ENCODE measurements at places on chromosomes 3 and 15.
A peak's percentile ranks its signal among the peaks of the same experiment; 100 is the strongest.

DNA sequence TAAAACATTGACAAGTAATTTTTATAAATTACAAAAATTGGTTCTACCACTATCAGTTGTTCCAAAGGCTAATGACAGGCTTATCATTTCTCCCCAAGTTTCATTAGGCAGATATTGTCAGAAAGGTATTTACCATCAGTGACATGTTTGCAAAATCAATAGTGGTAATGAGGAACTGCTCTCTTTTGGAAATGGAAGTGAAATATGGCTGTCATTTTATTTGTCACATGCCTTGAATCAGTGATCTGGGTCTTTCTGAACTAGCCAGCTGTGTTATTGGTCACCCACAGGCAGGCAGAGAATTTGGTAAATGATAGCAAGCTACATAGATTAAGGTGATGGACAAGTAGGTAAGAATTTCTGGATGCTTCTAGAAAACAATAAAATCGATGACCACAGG lies 268.0 kb upstream of the ARHGEF26 start:
- DNase-seq = no peak

GRCh38 chr15:53985562-53985961 lies 7.3 kb downstream of the UNC13C start:
- no peak for DNase-seq

DNA sequence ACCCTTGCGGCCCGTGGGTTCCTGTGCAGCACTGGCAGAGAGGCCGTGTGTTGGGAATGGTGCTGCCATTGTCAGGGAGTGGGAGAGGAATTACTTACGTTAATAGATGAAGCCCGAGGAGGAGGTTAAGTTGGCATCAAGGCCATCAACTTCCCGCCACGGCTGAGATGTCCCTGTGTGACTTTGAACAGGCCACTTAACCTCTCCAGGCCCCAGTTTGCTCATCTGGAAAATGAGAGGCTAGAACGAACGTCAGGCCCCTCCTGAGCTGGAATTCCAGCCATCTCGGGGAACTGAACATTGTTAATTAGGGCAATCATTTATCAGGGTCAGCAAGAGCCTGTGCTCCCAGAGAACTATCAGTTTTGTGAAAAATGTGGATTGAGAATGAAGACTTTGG lies 91.4 kb upstream of the MYZAP start:
- DNase-seq = no peak

- DNase-seq = peak; percentile 81
These were observed 1015.9 kb downstream of the OTOL1 start for GRCh38 chr3:162512488-162512887.

DNA sequence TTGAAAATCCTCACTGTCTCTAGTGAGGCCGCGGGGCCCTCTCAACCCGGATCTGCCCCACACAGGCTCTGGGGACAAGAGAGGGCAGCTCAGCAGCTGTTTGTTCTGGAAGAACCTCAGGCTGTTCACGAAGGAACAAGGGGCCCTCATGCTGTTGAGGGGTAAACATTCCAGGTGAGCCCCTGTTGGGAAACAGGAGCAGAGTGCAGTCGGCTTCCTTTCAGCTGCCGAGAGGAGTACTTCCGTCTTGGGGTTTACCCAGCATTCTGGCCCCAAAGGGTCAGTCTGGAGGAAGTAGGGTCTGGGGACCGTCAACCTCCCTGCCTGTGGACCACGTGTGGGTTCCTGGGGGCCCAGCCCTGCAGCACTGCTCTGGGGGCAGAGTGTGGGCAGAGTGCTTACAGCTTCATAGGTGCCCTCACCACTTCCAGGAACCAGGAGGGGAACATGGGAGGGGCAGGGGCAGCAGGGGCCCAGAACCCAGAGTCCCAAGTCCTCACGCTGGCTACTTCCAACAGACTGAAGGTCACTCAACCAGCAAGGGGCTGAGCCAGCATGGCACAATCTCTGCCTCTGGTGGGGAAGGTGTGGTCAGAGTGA lies 49.2 kb upstream of the CTSH start:
- no peak for DNase-seq

DNA sequence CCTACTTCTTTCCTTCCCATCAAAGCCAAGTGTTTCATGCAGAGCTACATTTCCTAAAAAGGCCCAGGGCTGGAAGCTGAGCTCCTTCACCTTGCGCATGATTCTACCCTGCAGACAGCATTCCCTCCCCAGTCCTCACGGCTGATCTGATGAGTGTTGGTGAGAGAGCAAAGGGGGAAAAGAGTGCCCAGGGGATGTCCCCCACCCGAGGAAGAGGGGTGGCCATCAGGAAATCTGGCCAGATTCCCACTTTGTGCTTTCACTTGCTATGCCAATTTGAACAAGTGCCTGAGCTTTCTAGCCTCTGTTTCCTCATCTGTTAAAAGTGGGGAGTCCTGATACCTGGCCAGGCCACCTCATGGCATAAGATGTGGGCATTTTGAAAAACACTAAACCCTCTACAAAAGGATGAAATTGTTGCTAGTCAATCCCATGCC lies 231.0 kb upstream of the TLE3 start:
- DNase-seq = no peak

GRCh38 chr3:130014526-130014925 lies 40.0 kb downstream of the TRH start:
- no peak for DNase-seq

DNA sequence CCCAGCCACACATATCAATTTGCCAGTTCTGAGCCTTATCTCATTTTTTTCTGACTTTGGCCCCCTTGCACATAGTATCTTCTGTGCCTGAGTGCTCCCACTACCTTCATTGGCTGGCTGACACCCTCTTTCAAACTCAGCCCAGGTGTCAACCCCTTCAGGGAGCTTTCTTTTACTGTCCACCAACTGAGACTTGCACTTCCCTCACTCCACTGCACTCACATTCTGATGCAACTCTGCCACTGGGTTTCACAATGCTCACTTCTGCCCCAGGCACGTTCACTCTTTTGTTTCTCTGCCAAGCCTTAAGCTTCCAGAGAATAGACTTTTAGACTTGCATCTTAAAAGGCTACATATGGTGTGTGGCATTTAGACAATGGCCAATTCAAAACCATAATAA lies 101.5 kb upstream of the CBLB start:
- DNase-seq = no peak

- DNase-seq = no peak
These were observed 88.0 kb downstream of the TBC1D2B start for GRCh38 chr15:77989296-77990143.

DNA sequence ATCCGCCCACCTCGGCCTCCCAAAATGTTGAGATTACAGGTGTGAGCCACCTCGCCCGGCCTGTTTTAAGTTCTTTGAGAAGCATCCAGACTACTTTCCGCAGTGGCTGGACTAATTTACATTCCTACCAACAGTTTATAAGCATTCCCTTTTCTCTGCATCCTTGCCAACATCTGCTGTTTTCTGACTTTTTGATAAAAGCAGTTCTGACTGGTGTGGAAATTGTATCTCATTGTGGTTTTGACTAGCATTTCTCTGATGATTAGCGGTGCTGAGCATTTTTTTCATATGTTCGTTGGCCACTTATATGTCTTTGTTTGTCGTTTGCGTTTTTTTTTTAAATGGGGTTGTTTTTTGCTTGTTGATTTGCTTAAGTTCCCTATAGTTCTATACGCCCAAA lies 208.4 kb upstream of the DPPA4 start:
- DNase-seq = no peak

DNA sequence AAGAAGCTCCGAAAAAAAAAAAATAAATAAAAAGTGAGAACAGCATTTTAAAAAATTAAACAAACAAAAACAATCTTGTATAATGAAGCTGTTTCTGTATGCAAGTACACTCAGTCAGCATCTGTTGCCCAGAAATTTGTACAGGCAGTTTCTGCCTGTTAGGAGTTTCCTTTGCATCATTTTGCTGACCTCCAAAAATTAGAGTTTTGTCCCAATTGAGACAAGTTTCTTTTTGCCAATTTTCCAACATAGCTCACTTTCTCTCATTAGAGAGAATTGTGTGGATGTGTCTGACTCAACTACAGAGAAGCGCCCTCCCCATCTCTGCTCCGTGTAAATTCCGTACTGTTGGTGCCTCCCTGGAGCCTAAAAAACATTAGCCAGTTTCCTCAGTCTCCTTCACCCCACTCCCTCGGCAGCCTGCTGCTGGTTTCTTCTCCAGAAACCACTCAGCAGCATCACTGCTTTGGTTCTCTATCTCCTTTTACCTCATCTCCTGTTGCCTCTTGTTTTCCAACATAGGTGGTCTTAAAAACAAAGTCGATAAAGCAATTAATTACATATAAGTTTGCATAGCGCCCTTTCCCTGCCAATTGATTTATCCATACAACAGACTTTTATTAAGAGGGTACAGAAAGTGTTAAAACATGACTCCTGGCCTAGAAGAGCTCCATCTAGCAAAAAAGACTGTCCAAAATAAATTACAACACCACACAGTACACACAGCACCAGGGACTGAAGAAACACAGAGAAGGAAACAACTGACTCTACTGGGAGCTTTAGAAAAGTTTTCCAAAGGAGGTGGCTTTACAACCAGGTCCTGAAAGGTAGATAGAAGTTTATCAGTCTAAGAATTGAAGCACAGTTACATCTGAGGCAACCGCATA lies 286.7 kb downstream of the SHOX2 start:
- DNase-seq = no peak

DNA sequence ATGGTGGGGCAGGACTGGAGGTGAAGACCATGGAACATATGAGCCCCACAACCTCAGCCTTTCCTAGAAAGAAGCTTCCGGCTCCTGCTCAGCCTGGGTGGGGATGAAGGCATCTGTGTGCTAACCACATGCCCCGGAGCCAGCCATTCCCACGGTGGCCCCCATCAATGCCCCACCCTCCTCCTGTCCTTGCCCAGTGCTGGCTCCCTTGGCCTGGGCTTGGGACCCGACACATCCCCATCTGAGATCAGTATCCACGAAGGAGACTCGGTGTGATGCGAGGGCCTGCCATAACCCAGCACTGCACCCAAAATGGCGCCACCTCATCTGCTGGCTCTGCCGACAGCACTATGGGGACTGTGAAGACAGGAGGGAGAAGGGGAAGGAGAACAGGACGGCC lies 16.5 kb upstream of the PLXND1 start:
- DNase-seq = peak; percentile 6

GRCh38 chr3:182957676-182958266 lies 22.6 kb downstream of the DCUN1D1 start:
- no peak for DNase-seq

DNA sequence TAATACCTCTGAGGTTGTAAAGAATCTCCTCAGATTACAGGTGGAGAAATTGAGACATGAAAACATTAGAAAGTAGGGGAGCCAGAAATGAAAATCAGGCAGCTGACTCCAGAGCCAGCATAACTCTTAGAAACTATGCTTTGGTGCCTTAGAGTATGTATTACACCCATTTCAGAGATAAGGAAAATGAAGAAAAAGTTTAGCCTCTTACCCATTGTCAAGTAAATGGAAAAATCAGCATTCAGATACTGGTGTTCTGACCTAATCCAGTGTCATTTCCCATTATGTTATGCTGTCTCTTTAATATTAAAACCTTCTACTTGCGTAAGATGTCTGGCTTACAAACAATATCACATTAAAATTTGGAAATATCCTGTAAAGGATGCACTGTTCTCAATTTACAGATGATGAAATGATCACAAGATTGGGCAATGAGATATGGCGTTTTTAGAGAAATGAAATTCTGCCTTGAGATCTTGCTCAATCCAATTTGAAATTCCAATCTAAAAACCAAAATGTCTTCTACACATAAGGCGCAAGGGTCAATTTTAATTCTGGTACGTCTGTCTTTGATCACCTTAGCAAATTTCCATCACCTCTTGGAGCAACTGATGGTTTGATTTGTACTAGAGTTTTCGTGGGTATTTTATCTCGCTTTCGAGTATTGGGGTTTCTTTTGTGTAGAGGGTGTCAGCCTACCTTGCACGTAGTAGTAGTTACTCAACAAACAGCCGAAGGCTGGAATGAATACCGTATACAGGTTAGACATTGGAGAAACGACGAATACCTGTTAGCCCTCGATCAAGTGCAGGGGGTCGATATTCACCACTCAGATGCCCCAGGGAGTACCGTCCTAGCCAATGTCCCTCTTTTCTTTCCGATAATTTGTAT lies 902 bp upstream of the ZCWPW2 start:
- DNase-seq = no peak

DNA sequence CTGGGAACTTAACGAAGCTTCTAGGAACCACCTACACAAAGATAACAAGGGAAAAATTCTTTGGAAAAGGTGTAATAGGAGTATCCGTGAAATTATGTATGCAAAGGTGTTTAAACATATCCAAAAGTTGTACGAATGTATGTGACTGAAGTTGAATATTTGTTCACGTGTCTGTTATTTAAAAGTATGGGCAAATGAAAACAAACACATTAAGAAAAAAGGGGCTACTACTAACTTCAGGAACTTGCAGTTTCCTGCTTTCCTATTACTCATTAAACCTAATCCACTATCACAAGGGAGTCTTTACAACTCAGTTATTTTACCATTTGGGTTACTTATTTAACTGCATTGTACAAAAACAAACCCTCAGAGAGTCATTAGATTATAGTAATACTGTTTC lies 33.9 kb upstream of the GRAMD1C start:
- DNase-seq = no peak

DNA sequence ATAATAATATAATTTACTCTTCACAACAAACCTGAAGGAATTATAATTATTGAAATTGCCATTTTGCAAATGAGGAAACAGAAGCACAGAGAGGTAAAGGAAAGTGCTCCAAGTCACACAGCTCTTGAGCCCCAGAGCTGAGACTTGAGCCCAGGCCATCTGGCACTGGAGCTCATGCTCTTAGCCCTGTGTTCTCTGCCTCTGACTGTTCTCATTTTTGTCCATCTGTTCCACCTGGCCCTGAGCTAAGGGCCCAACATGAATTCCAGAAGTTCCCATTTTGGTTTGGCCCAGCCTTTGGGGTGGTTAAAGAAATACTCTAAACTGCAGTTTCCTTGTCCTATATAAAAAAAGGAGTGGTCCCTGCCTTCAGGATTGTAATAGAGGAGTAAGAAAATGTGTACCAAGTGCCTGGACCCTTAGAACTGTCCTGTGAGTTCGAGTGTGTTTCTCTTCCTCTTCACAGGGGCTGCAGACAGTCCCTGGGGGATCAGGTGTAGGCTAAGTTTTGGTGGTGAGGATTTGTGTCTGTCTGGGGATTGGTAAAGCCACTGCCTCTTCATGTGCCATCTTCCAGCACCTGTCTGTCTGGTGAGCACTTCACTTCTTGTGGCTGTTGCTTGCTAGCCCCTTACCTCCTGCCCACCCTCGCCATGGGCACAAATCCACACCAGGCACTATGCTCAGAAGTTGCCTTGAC lies 91.8 kb downstream of the DNAJB8 start:
- DNase-seq = no peak

- DNase-seq = no peak
These were observed 31.1 kb downstream of the DNAJB8 start for GRCh38 chr3:128435561-128435960.

DNA sequence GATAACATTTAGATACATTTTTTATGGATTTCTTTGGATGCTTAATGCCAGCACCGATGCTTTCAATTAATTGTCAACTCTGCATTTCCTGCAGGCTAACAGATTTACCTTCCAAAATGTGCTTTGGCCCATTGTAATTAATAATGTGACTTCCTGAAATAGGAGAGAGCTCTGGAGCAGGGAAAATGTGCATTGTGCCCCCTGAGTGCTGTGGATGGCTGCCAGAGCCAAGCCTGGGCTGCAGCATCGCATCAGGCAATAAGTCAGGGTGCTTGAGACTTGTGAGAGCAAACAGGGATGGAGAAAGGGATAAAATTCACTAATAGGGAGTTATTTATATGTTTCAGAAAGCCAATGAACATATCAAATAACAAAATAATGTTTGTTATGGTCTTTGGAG lies 133.8 kb downstream of the MOBP start:
- no peak for DNase-seq

- DNase-seq = no peak
These were observed 261.9 kb downstream of the GABRG3 start for GRCh38 chr15:27232876-27233275.
